ENCODE measurements at places on chromosomes 13 and 19.

DNA sequence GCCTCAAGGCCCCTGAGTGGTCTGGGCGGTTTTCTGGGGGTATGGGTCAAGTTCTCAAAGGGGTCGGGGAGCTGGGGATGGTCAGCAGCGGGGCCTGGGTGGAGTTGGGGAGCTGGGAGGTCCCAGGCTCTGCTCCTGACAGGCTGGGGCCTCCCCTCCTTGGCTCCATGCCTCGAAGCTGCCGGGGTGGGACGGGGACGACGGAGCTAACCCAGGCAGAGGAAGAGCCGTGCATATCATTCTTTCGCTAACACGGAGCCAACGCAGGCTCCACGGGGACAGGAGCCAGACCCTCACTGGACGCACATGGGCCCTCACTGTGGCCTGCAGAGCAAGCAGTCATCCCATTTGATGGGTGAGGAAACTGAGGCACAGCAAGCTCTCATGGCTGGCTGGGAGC is 25.8 kb upstream of the CACTIN start:
- no peak for DNase-seq

- no peak for DNase-seq
Observed at GRCh38 chr19:36417752-36418286, 625 bp downstream of the ZFP82 start.

DNA sequence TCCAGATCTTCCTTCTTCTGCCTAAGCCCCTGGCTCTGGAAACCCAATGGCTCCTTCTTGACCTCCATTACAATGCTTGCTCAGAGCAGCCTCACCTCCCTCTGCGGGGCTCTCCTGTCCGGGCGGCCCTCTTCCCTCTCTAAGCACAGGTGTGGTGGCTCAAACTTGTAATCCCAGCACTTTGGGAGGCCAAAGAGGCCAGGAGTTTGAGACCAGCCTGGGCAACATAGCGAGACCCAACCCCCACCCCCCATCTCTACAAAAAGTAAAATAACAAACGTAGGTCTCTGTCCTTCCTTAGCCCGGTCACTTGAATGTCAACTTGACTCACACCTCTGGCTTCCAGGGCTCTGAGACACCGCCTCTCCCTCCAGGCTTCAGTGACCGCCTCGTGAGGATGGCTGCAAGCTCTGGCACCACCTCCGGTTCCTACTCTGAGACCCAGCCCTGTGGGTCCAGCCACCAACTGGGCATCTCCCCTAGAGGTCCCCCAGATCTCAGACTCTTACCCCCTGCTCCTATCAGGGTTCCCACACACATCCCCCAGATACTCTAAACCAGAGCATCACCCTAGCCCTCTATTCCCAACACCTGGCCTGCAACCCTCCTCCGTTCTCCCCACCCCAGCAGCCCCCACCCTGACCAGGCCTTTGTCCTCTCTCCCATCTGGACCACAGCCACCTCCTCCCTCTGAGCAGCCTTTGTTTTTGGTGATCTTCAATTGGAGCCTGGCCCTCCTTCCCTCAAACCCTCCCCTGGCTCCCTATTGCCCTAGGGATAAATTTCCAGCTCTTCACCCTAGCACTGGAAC is 4.7 kb upstream of the TLE2 start:
- DNase-seq = no peak

DNA sequence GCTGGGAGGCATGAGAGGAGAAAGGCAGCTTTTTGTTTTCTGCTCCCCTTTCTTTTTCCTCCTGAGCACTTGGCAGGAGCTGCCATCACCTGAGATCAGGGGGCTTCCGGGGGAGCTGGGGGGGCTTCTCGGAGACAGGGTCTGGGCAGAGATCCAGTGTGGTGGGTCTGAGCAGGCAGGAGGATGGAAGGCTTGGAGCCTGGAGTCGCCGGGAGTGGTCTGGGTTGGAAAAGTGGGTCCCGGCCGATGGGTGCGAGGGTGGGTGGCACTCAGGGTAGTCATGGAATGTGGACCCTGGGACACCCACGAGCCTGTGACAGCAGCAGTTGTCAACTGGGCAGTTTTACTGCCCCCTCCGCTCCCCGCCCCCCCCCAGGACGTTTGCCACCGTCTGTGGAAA is 2.2 kb upstream of the ADM5 start:
- DNase-seq = no peak

GRCh38 chr13:73816702-73817101 is 317.5 kb downstream of the KLF12 start:
- no peak for DNase-seq

DNA sequence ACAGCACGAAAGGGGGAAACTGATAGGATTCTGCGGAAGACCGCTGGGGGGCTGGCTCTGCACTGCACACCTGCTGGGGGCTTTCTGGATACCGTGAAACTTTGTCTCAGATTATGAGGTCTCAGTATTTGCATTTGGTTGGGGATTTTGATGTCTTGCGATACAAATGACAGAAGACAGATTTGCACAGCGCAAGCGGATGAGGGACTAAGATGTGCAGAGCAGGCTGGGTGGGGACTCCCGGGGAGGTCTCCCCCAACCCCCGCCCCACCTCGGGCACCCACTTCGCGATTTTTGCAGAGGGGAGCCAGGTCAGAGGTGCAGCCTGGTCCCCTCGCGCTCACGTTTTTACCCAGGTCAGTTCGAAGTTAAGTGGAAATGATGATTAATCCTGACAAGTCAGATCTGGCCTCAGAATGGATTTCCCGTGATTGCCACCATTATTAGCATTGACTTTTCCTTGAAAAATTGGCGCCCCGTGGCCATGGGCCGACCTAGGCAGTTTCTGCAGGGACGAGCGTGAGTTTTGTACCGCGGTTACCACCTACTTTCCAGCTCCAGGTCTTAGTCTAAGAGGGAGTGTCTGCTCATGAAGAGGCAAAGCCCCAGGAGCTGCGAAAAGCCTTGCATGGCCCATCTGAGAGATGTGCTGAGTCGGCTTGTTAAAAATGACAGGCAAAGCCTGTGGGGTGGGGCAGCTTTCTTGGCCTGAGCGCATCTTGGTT is 1.3 kb upstream of the GJB2 start:
- DNase-seq = no peak

- no peak for DNase-seq
Observed at GRCh38 chr13:59247171-59247570, 916.6 kb downstream of the DIAPH3 start.

- DNase-seq = no peak
Observed at GRCh38 chr13:80571346-80572307, 230.7 kb upstream of the SPRY2 start.
